ENCODE measurements at places on chromosomes 4 and X.

DNA sequence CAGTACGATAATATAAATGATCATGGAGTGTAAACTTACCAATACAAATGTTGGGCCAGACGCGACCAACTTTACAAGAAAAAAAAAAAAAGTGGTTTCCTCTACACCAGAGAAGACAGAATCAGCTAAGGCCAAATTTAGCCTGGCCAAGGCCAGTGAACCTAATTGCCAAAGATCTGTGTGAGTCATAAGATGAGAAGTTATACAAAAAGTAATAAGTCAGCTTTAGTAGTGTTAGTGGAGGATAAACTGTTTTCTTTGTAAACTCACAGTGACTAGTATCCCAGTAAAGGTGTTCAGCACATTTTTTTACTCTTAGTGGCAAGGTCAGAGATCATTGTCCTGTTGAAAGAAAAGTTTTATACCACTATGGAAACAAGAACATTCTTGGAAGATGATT lies 531.4 kb upstream of the TECRL start:
- no peaks in the 10 kb centered on the region for H3K27me3 ChIP-seq
- no peak for DNase-seq
- no peak overlapping the region for H3K27ac ChIP-seq
- H3K4me1 ChIP-seq, result no peaks in the 10 kb centered on the region

GRCh38 chrX:39883666-39884065 lies 214.1 kb downstream of the BCOR start:
- no peak for DNase-seq
- no peak overlapping the region for H3K4me3 ChIP-seq
- H3K4me1 ChIP-seq, result peaks cover 3% of the 10 kb centered on the region
- H3K36me3 ChIP-seq, result no peaks in the 10 kb centered on the region
- no peaks in the 10 kb centered on the region for H3K27me3 ChIP-seq

- peak overlapping the region; percentile 64 for H3K27ac ChIP-seq
- H3K4me3 ChIP-seq, result no peak overlapping the region
Measured at GRCh38 chr4:119735165-119735651, 106.6 kb upstream of the PDE5A start.

DNA sequence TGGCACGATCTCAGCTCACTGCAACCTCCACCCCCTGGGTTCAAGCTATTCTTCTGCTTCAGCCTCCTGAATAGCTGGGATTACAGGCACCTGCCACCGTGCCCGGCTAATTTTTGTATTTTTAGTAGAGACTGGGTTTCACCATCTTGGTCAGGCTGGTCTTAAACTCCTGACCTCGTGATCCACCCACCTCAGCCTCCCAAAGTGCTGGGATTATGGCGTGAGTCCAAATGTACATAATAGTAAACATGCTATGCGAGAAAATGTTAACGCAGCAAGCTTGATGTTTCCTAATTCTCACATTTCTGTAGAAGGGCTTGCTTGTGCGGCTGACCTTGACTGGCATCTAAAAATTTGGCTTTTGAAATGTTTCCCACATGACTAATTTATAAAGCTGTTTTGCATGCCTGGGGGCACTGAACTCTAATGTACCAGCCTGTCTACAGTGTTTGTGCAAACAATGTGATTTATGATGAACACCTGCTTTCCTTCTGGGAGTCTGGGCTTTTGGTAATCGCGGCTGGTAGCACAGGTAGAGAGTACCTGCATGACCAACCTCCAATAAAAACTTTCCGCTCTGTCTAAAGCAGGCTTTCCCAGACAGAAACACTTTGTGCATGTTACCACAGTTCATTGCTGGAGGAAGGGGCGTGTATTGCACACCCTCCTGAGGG lies 216.8 kb downstream of the IL15 start:
- no peaks in the 10 kb centered on the region for H3K4me1 ChIP-seq
- H3K4me3 ChIP-seq, result no peak overlapping the region
- H3K27ac ChIP-seq, result no peak overlapping the region
- no peak for DNase-seq
- H3K27me3 ChIP-seq, result no peaks in the 10 kb centered on the region

DNA sequence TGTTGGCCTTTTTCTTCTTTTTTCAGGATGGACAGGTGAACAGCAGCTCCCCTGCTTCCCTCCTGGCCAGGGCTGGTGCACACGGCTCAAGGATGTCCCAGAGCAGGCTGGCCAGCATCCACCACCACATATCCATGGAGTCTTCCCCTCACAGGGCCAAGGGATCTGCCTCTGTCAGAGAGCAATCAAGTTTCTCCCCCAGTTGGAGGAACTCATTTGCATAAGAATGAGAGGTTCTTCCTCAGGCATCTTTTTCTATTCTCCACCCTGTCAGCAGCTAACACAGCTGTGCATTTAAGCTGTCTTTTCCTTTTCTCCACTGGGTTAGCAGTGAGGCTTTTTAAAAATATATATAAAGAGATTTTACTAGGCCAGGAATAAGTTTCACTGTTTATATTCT lies 143.8 kb downstream of the ANAPC10 start:
- no peak overlapping the region for H3K4me3 ChIP-seq
- no peak for DNase-seq
- no peak overlapping the region for H3K27ac ChIP-seq

GRCh38 chrX:134146493-134146892 lies 90.5 kb upstream of the CCDC160 start:
- no peaks in the 10 kb centered on the region for H3K27me3 ChIP-seq
- no peak overlapping the region for H3K4me3 ChIP-seq
- DNase-seq, result no peak
- H3K27ac ChIP-seq, result no peak overlapping the region
- no peaks in the 10 kb centered on the region for H3K4me1 ChIP-seq

DNA sequence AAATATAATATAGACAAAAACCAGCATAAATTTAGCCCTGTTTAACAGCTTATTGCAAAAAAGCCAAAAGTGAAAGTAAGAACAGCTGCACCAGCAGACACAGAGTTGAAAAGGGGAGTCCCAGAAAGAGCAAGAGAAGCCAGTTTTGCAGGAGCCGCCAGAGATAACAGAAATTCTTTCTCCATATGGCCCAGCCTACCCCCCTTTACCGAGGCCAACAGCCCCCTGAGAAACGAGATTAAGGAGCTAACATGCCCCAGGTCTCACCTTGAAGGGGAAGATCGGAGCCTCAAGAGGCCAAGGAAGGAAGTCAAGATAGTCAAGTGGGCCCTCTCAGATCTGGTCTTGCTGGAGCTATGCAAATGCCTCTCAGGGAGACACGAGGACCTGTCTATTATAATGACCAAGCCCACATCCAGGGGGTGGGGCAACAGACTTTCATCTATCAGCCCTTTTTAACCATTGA lies 4.8 kb downstream of the ACOX3 start:
- no peak overlapping the region for H3K4me3 ChIP-seq
- peaks cover 52% of the 10 kb centered on the region for H3K4me1 ChIP-seq
- no peaks in the 10 kb centered on the region for H3K27me3 ChIP-seq
- peak overlapping the region; percentile 56 for H3K27ac ChIP-seq
- no peaks in the 10 kb centered on the region for H3K36me3 ChIP-seq

DNA sequence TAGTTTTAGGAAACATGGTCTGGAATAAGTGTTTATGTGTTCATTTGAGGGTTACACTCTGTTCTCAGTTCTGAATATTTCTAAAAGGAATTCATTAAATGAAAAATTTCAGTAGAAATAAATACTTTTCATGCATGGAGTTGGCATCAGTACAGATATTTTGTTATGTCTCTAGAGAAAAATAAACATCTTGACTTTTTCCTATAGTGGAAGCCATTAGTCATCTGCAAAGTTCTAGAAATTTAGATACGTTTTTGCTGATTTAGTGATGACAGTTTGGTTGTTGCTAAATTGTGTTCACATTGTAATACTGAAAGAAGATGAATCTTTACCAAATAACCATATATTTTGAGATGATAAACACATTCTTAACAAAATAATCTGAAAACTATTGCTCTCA lies 268.2 kb upstream of the TEX13A start:
- H3K4me1 ChIP-seq, result no peaks in the 10 kb centered on the region
- no peak overlapping the region for H3K4me3 ChIP-seq
- no peaks in the 10 kb centered on the region for H3K27me3 ChIP-seq
- H3K36me3 ChIP-seq, result no peaks in the 10 kb centered on the region

- no peak overlapping the region for H3K27ac ChIP-seq
- no peaks in the 10 kb centered on the region for H3K27me3 ChIP-seq
- DNase-seq, result no peak
- no peak overlapping the region for H3K4me3 ChIP-seq
- H3K36me3 ChIP-seq, result peaks cover 21% of the 10 kb centered on the region
Measured at GRCh38 chr4:102598762-102599374, 97.7 kb downstream of the NFKB1 start.

- no peaks in the 10 kb centered on the region for H3K27me3 ChIP-seq
- no peaks in the 10 kb centered on the region for H3K36me3 ChIP-seq
- no peak overlapping the region for H3K27ac ChIP-seq
- H3K4me1 ChIP-seq, result no peaks in the 10 kb centered on the region
Measured at GRCh38 chr4:121226362-121226761, 62.2 kb upstream of the TNIP3 start.

DNA sequence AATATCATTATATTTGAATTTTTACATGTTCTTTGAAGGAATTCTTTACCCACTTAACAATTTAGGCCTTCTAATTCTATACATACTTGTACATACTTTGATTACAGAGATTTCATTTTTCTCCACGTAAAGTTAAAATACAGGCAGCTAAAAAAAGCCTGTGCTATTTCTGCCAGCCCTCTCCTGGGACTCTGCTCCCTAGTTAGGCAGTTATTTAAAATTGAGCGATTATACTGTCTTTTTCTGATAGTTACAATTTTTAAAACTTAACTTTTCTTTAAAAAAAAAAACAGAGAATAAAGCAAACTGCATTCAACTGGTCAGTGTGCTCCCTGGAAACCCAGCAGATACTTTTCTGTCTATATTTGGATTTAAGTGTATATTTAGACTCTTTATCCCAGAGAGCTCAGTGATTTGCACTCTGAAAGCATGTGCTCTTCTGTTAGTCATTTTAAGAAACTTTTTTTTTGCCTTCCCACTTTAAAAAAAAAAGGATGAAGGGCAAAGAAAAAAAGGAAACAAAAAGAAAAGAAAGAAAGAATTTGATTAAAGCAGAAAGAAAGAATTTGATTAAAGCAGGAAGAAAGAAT lies 18.1 kb upstream of the FAM241A start:
- H3K36me3 ChIP-seq, result no peaks in the 10 kb centered on the region
- no peaks in the 10 kb centered on the region for H3K27me3 ChIP-seq

DNA sequence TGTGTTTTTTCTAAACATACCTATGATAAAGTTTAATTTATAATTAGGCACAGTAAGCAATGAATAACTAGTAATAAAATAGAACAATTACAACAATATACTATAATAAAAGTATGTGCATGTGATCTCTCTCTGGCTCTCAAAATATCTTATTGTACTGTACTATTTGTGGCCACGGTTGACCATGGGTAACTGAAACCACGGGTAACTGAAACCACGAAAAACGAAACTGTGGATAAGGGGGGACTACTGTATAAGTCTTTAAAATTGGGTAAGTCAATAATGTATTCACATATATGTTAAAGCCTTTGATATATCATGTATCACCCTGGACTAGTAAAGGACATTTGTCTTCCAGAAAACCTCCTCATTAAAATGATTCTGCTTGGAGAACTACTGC lies 20.0 kb downstream of the TMEM154 start:
- H3K27ac ChIP-seq, result no peak overlapping the region
- H3K4me3 ChIP-seq, result no peak overlapping the region
- H3K4me1 ChIP-seq, result no peaks in the 10 kb centered on the region
- no peaks in the 10 kb centered on the region for H3K36me3 ChIP-seq
- no peaks in the 10 kb centered on the region for H3K27me3 ChIP-seq

DNA sequence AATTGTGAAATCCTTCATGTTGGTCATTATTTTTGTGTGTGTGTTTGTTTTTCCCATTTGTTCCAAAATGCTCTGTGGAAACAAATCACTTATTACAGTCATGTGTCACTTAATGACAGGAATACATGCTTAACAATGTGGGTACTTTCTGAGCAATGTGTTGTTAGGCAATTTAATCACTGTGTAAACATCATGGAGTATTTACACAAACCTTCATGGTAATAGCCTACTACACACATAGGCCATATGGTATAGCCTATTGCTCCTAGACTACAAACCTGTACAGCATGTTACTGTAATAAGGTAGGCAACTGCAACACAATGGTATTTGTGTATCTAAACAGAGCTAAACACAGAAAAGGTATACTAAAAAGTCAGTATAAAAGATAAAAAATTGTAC lies 388.9 kb upstream of the PPP1R2C start:
- H3K4me1 ChIP-seq, result no peaks in the 10 kb centered on the region
- H3K36me3 ChIP-seq, result no peaks in the 10 kb centered on the region
- H3K27ac ChIP-seq, result no peak overlapping the region
- DNase-seq, result no peak

DNA sequence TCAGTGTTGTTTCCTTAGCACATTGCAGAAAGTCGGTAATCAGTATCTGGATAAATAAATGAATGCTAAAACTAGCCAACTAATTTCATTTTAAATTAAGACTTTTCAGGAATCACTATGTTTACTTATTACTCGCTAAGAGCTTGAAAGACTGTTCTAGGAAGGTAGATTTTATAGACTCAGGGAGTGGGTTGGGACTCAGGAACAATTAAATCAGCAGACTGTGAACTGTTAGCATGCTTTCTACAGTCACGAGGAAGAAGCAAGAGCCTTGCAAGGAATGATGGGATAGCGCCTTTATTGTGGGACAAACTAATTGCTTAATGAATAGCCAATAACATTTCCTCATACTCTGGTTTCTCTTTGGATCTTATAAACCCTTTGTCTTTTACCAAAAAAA lies 183.2 kb upstream of the AADAT start:
- no peak for DNase-seq
- no peak overlapping the region for H3K27ac ChIP-seq
- no peaks in the 10 kb centered on the region for H3K4me1 ChIP-seq
- no peaks in the 10 kb centered on the region for H3K27me3 ChIP-seq

DNA sequence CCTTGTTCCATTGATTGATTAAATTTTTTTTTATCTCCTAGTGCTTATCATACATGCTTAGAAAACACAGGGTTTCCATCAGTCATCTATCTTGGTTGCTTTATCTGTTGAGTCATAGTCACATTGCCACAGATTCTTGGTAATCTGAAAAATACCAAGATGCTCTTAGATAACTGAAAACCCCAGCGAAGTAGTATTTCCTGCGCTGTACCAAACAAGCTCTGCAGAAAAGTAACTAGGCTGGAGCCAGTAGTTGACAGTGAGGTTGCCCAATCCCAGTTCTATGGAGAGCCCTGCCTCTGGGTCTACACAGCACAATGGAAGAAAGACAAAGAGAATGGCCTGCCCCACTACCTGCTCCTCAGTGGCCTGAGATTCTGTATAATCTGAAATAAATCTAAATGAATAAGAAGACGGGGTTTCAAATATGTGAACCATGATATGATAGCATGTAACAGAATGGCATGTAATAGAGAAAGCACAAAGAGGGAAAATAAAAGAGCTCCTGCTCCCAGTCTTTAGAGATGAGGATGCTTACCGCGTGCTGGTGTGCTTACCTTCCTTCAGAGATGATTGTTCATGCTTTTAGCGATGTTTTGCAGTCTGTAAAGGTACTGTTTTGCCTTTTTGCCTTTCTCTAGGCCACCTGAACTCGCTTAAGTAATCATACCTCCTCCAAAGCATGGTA lies 55.3 kb upstream of the RAPGEF2 start:
- DNase-seq, result no peak
- H3K27ac ChIP-seq, result no peak overlapping the region
- H3K27me3 ChIP-seq, result no peaks in the 10 kb centered on the region
- H3K4me3 ChIP-seq, result peak overlapping the region; percentile 40

GRCh38 chrX:124289443-124289842 lies 43.0 kb upstream of the TEX13D start:
- no peaks in the 10 kb centered on the region for H3K36me3 ChIP-seq
- no peak for DNase-seq
- H3K4me3 ChIP-seq, result no peak overlapping the region
- no peaks in the 10 kb centered on the region for H3K27me3 ChIP-seq
- H3K4me1 ChIP-seq, result no peaks in the 10 kb centered on the region
